GM04504 (cell line): ENCODE measurements at places on chromosomes 16 and 17.

- DNase-seq = no peak
Observed at GRCh38 chr16:3152027-3152276, 17.1 kb downstream of the ZNF213 start.

DNA sequence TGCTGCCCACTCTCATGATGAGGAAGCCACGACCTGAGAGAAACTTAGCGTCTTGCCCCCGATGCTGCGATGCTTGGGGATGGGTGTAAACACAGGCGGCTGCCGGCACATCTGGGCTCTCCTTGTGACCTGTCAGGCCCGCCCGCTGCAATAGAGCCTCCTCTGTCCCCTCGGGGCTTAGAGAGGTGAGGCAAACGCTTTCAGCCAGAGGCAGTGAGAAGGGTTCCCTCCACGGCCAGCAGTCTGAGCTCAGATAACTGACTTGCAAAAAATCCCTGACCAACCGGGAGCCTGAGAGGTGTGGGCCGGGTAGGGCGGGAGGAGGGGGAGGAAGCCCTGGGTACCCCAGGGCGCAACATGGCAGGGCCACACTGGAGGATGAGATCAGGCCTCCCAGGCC, 260.6 kb downstream of the C16orf95 start:
- DNase-seq = no peak

DNA sequence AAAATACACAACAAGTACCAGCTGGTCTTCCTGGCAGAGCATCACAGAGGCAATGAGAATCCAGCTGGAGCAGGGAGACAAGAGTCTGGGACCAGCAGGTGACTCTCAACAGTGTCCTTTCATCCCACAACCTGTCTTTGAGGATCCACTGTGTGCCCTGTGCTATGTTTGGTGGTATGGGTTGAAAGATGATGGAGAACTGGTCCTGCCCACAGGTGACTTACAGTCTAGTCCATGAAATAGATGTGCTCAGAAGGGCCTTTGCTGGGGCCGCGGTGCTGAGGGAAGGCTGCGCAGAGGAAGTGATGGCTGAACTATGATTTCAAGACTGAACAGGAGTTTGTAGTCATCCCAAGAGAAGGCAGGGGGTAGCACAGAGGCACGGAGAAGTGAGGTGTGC, 17.9 kb downstream of the WNT3 start:
- no peak for DNase-seq

GRCh38 chr17:68954146-68954896, 871 bp downstream of the ABCA8 start:
- no peak for DNase-seq
